H7 (cell line): ENCODE measurements at places on chromosomes 3 and 15.

- no peak for DNase-seq
Measured at GRCh38 chr15:56076640-56077039, 83.2 kb upstream of the NEDD4 start.

GRCh38 chr3:30649572-30650318 lies 43.3 kb downstream of the TGFBR2 start:
- no peak for DNase-seq

DNA sequence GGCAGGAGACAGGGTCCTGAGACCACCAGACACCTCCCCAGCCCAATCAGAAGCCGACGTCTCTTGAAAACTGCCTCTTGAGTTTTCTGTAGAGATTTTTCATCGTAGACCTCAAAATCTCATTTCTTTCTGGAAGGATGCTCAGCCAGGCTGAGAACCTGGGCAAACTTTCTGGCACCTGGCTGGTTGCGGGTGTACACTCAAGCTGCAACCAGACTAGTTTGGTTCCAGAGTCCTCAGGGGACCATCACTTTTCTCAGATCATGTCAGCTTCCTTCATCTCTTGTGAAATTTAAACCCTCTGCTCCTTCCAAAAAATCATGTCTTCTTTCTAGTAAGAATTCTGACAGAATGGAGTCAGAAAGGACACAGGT lies 45.1 kb downstream of the CMTM7 start:
- no peak for DNase-seq

DNA sequence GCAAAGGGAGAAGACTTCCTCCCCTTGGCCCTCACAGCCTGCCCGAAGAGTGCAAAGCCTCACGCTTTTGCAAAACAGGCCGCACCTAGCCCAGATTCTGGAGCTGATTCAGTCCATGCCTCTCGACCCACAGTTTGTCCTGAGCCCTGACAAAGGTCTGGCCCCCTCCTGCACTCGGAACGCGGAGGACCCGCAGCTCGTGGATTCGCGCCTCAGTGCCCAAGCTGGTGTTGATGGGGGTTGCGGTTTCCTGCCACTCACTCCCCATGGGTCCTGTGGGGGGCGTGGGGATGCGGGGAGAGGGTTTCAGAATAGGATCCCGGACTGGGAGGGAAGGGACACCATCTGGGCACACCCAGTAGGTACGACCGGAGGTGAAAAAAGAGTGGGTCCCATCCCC lies 594 bp upstream of the CRABP1 start:
- DNase-seq = peak; percentile 69

GRCh38 chr3:120299403-120299802 lies 14.4 kb upstream of the GPR156 start:
- DNase-seq = no peak

DNA sequence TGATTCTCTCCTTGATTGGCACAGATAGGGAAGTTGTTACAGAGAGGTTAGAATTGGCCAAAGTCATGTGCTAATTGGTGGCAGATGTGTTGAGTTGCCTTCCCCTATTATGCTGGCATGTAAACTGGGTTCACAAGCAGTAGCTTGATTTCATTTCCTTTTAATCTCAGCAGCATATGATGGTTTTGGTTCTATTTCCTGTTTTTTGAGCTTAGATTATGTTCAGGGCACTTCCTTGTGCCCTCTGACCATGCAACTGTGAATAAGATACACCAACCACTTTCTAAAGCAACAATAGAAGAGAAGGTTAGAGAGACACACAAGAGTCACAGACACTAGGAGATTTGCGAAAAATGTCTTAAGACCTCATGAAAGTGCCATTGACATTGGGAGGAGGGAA lies 16.5 kb downstream of the HPS3 start:
- no peak for DNase-seq

DNA sequence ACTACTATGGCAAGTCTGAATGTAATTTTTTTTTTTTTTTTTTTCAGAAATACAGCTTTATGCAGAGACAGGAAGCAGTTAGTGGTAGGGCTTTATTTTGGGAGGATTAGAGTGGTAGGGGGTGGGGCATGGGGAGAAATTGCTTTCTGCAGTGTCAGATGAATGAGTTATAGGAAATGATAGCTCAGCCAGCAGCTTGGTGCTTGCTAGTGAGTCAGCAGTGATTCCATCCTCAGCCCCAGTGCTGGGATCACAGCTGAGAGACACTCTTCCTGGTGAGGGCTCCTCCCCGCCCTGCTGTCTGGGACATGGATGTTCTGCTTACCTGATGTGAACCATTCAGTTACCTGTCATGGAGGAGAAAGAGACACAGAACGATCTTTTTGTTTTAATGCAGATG lies 39.6 kb downstream of the SEMA6D start:
- DNase-seq = peak; percentile 4

GRCh38 chr3:126053513-126053912 lies 30.4 kb downstream of the SLC41A3 start:
- no peak for DNase-seq

- peak; percentile 82 for DNase-seq
Measured at GRCh38 chr3:169966951-169967915, 626 bp downstream of the SEC62 start.

DNA sequence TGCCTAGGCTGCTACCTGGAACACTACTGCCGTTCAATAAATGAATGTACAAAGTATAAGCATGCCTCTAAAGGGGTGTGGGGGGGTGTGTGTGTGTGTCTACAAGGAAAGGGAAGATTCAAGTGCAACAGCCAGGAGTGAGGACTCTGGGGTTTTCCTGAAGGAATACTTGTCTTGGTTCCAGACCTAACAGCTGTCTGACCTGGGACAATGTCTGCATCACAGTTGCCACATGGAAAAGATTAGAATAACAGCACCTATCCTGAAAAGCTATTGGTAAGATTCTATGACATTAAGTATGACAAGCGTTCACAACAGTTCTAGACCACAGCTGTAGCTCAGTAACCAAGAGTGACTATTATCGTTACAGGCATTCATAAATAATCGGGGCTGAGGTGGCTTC lies 345.2 kb downstream of the FOXP1 start:
- no peak for DNase-seq

DNA sequence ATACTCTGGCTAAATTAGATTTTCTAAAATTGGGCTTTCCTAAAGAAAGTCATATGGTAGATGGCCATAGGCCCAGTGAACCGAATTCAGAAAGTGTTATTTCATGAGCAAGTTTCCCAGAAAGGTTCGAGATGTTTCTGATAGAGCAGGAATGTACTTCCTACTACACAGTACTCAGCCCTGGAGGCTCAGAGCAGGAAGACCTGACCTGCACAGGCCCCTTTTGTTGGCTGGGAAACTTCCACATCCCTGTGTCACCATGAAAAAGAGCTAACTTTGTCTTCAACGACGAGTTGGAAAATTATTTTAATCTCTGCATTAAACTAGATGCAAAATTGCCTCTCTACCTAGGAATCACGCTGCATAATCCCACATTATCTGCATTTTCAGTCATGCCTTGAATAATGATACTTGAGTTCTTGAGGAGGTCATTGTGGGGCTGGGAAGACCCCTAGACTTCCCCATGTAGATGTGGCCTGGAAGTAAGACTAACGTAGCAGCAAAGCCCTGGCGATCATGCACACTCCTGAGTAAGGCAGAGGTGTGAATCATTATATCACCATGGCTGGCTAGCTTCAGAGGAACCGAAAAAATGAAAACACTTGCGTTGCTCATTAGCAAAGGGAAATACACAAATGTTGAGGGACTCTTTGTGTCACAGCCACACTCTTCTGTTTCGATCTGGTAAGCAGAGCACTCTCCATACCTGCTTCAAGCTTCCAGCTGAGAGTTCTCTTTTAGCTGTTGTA lies 47.1 kb downstream of the CMTM7 start:
- no peak for DNase-seq

DNA sequence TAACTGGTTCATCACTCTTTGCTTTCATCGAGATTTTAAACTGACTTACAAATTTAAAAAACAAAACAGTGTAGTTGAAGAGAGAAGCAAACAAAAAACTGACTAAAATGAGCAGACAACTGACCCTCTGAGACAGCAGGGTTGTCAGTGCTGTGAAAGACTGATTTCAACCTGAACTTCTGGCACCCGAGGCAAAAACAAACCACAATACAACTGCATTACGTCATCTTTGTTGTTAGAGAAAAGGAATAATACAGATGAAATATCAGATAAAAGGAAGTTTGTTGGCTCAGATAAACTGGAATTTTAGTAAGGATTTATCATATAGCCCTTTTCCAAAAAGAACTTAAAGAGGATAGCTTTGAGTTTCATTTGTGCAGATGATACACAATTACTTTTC lies 51.1 kb downstream of the PARP15 start:
- no peak for DNase-seq

GRCh38 chr15:26001201-26001600 lies 138.1 kb upstream of the ATP10A start:
- no peak for DNase-seq

DNA sequence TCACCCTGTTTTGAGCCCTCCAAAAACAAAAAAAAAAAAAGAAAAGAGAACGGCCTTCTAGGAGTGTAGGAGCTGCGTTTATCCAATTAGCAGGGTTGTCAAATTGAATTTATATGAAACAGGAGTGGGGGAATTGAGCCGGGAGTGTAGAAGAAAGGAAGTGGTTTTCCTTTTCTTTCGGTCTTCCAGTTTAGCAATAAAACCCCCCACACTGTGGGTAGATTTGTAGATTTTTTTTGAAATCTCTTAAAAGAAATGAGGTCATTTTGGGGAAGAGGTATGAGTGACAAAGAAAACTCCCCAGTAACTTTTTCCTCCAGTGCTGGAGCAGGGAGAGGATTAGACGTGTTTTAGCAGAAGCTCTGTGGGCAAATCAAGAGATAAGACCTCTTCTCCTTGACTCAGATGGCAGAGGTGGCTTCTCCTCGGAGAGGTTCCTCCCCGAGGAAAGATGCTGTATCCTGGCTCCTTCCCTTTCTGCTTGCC lies 30.8 kb downstream of the BOC start:
- DNase-seq = no peak

GRCh38 chr3:153289334-153289808 lies 127.3 kb downstream of the RAP2B start:
- no peak for DNase-seq

- no peak for DNase-seq
Measured at GRCh38 chr3:14510838-14511622, 29.1 kb downstream of the GRIP2 start.

GRCh38 chr3:15903164-15903563 lies 105.4 kb upstream of the ANKRD28 start:
- DNase-seq = no peak

DNA sequence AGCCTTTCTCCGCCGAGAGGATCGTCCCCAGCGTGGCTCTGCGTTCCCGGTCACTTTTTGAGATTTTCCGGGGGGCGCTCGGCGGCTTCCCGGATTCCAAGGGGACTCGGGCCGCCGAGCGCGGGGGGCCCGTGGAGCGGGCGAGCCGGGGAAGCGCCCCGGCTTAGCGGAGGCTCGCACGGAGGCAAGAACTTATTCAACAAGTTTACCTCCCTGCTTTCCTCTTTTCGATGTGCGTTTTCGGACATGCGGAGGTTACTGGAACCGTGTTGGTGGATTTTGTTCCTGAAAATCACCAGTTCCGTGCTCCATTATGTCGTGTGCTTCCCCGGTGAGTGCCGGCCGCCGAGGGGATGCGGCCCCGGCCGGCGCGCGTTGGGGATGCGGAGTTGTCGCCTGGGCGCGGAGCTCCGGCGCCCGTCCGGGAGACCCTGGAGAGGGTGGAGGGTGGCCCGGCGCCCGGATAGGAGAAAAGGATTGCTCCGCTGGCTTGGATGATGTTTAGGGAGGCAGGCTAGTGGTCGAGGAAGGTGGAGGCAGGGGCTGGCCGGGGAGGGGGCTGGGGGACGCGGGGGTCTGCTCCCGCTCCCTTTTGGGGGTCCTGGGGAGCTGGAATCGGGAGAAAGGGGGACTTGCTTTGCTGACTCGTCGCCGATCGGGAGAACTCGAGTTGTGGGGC lies 810 bp downstream of the PTPRG start:
- peak; percentile 70 for DNase-seq

GRCh38 chr15:92059036-92059970 lies 205.8 kb downstream of the SLCO3A1 start:
- no peak for DNase-seq

DNA sequence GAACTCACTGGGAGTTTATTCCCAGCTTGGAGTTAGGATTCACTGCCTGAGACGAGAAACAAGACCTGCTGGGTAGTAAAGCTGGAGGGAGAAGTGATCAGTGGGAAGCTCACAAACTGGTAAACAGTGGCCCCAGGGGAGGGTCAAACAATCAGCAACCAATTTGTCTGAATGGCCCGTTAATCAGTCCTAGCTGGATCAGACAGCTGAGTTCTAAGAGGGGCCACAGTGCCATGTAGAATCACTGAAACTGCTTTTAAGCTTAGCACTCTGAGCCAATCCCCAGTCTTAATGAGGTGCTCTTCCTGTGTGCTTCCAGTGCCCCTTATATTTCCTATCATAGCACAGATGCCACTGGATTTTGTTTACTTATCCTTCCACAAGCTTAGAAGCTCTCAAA lies 591.7 kb downstream of the RSL24D1 start:
- DNase-seq = peak; percentile 15

- no peak for DNase-seq
Measured at GRCh38 chr3:61268644-61269043, 17.4 kb upstream of the FHIT start.

- DNase-seq = no peak
Measured at GRCh38 chr3:192935441-192935840, 17.8 kb upstream of the MB21D2 start.

DNA sequence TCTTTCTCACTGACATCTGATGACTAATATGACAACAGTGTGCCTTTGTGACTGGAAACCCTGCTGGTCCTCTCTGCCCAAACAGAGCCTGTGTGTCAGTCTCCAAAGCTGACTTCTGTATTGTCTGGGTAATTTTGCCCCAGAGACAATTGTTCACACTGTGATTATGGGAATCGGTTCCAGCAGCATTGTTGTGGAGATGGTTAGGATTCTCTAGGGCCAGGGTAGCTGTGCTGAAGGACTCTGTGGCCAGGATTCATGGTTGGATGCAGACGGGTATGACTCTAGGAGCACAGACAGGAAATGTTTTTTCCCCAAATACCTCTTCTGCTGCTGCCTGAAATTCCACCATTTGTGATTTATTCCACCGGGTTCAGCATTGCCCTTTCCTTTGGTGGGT lies 57.5 kb upstream of the ITGA11 start:
- no peak for DNase-seq

DNA sequence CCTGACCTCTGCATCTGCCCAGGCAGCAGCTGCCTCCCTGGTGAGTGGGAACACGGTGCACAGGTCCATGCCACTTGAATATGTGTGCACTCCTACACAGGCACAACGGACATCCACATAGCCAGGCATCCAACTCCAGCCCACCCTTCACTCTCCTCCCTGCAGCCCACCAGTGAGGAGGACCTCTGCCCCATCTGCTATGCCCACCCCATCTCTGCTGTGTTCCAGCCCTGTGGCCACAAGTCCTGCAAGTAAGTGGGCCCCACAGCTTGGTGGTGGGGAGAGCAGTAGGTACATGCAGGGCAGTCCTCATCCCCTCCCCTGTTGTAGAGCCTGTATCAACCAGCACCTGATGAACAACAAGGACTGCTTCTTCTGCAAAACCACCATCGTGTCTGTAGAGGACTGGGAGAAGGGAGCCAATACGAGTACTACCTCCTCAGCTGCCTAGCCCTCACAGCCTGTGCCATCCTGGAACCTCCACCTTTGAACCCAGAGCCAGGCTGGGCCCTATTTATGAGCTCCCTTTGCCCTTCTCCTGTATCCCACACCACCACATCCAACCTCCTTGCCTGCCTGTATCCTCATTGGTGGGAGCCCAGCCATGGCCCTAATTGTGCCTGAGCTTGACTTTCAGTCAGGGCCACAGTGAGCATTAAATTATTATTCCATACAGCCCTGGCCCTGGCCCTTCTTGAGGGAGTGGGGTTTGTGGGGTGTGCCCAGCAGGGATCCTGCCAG lies 1.5 kb upstream of the AMIGO3 start:
- DNase-seq = peak; percentile 24

- DNase-seq = no peak
Measured at GRCh38 chr3:36817806-36818533, 53.6 kb upstream of the DCLK3 start.

- DNase-seq = peak; percentile 81
Measured at GRCh38 chr15:65032801-65033537, 3.5 kb upstream of the MTFMT start.
